Osteocyte (in vitro differentiated cells): ENCODE measurements at places on chromosomes 1 and 21. TPM values are rescaled to one million over a fixed set of nuclear protein-coding genes. Genes with fewer than 3 reads are reported as not detected.

Gene FCRLB
- 0.27 TPM in 1 of 2 replicates, not detected in the other for total RNA-seq

Gene DYRK3
- total RNA-seq = 1.7 and 2.1 TPM in 2 replicates

Gene SUCO
- 30.4 and 30.7 TPM in 2 replicates for total RNA-seq

DNA sequence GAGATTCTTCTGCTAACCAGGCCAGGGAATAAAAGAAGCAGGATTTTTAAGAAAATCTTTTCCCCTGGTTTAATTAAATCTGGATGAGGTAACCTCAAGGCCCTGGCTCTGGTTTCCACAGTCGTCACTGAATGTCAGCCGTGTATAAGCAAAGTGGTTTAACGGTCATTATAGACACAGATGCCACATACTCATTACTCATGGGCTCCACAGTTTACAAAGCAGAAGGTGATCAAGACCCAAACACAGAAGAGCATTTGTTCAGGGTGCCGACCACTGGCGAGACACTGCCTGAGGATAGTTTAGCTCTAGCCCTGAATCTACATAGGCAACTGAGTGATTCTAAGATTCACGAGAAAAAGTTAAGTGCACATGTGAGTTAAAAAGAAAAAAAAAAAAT lies 27.8 kb upstream of the RAP1GAP start:
- no peak overlapping the region for H3K27ac ChIP-seq
- H3K36me3 ChIP-seq = peaks cover 47% of the 10 kb centered on the region
- DNase-seq = no peak
- H3K4me3 ChIP-seq = no peak overlapping the region
- H3K27me3 ChIP-seq = no peaks in the 10 kb centered on the region

- H3K36me3 ChIP-seq = peaks cover 10% of the 10 kb centered on the region
- H3K27me3 ChIP-seq = no peaks in the 10 kb centered on the region
- peaks cover 56% of the 10 kb centered on the region for H3K4me1 ChIP-seq
- DNase-seq = no peak
- H3K27ac ChIP-seq = peak overlapping the region; percentile 54
- H3K4me3 ChIP-seq = no peak overlapping the region
Measured at GRCh38 chr21:19541602-19542001, 1138.0 kb upstream of the TMPRSS15 start.

DNA sequence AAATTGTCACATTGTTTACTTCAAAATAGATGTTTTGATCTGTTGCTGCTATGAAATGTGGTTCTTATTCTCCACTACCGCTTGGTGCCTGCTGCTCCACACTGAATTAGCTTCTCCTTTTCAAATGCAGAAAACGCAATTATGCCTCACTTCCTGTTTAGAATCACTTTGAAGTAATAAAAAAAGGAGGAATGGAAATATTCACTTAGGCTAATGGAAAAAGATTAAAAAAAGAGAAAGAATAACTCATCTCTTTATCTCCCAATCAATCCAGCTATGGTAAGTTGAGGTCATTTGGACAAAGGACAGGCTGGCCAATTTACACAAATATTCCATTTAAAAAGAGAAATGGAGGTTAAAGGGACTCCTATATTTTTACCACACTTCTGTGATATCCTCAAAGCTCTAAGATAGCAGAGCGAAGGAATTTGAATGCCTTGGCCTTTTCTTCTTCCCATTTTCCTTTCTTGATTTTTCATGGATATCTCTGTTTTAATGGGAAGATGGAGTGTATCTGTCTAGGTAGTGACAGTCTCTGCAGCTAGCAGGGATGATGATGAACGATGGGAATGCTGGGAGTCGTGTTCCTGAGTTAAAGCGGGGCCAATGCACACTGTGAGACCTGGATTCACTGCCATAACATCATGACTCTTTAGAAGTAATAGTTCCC lies 35.7 kb downstream of the RGS5 start:
- H3K27me3 ChIP-seq = no peaks in the 10 kb centered on the region
- H3K4me3 ChIP-seq = no peak overlapping the region
- H3K36me3 ChIP-seq = peaks cover 5% of the 10 kb centered on the region
- peaks cover 91% of the 10 kb centered on the region for H3K4me1 ChIP-seq
- DNase-seq = no peak

GRCh38 chr1:111219557-111220286 lies 7.8 kb upstream of the CHI3L2 start:
- H3K36me3 ChIP-seq = no peaks in the 10 kb centered on the region
- H3K4me1 ChIP-seq = peaks cover 7% of the 10 kb centered on the region
- no peak overlapping the region for H3K4me3 ChIP-seq
- H3K27ac ChIP-seq = no peak overlapping the region
- H3K27me3 ChIP-seq = peaks cover 23% of the 10 kb centered on the region
- DNase-seq = no peak

- peaks cover 51% of the 10 kb centered on the region for H3K4me1 ChIP-seq
- H3K36me3 ChIP-seq = no peaks in the 10 kb centered on the region
- no peak overlapping the region for H3K4me3 ChIP-seq
- no peak overlapping the region for H3K27ac ChIP-seq
Measured at GRCh38 chr1:198530953-198531352, 9.5 kb downstream of the ATP6V1G3 start.

DNA sequence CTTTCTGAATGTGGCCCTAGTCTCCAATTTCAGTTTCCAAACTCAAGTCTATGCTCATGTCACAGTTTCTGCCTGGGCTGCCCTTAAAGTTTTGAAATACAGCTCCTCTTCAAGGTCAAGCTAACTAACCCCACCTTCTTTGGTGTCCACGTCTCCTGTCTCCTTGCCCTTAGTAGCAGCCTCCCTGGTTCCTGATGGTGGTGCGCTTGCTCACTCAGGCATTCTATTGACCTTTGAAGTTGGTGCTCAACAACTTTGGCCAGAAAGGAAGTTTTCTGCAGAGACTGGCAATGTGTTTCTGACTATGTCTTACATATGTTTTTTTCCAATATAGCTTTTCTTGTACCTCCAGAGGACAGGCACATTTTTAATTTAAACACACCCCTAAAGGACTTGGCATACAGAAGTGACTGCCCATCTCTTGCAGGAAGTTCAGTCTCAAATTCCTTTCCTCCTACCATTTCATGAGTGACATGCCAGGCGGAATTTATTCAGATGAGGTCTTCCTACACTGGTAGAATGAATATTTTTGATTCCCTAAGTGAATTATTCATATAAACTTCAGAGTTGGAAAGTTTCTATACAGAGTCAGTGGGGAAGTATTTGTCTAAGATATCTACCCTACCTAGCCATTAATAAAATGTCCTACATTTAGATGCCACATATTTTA lies 364.3 kb upstream of the USP24 start:
- DNase-seq = no peak
- peak overlapping the region; percentile 64 for H3K27ac ChIP-seq
- peaks cover 41% of the 10 kb centered on the region for H3K4me1 ChIP-seq
- no peaks in the 10 kb centered on the region for H3K27me3 ChIP-seq
